Esophagus squamous epithelium (tissue), 5 donors: ENCODE measurements at places on chromosomes 7 and 10. TPM values are rescaled to one million over a fixed set of nuclear protein-coding genes. Genes with fewer than 3 reads are reported as not detected.
A peak's percentile ranks its signal among the peaks of the same experiment; 100 is the strongest.

GRCh38 chr10:70164163-70164562, 6.2 kb downstream of the SAR1A start:
- no peak for DNase-seq

GRCh38 chr7:140415361-140415760, 11.5 kb downstream of the RAB19 start:
- no peak for DNase-seq

GRCh38 chr7:124722292-124722691, 43.3 kb downstream of the GPR37 start:
- no peak for DNase-seq

DNA sequence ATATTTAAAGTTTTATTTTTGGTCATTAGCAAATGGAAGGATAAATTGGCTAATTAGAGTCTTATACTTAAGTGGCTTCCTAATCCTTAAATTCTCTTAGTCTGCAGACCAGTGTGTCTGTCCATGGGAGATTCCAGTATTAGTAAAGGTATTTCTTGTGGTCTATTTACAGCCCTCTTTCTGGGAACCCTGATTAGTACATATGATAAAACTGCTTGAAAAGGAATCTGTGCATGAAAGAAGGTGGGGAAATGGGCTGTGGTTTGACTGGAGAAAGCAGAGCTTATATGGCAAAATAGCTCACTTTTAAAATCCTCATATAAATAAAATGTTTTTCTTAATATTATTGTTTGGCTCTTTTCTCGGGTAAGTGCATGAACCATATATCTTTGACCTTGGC, 124.5 kb upstream of the RHOBTB1 start:
- DNase-seq, result no peak

LRIT1 gene
- 0.34 TPM for total RNA-seq

- no peak for DNase-seq
These were observed 120.1 kb downstream of the DYNC2I1 start for GRCh38 chr7:158976468-158976848.

DNA sequence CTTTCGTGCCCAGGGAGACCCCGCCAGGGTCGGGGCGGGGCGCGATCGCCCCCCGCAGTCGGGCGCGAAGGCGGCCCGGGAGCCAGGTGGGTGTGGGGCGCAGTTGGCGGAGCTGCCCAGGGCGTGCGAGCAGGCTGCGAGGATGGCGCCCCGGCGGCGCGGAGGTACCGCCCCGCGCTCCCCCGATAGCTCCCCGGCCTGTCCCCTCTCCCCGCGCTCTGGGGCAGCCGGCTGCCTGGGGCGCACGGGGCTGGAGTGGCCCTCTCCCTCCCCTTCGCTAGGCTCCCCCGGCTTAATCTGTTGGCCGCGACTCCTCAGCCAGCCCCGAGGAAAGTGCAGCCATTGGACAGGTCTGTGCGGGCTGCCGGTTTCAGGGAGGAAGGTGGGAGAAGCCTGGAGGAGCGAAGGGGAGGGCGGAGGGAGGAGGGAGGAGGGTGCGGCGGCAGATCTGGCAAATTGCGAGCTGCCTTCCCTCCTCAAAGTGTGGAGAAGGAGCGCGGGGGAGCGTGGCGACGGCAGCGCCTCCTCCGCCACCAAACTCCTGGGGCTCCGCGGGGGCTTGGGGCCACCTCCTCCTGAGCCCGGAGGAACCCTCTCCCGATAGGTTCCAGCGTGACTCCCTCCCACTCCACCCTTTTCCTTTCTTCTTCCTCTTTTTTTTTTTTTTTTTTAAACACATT, 361 bp upstream of the PLXDC2 start:
- DNase-seq, result no peak

GRCh38 chr10:89035461-89035860, 44.9 kb downstream of the FAS start:
- DNase-seq, result no peak

DNA sequence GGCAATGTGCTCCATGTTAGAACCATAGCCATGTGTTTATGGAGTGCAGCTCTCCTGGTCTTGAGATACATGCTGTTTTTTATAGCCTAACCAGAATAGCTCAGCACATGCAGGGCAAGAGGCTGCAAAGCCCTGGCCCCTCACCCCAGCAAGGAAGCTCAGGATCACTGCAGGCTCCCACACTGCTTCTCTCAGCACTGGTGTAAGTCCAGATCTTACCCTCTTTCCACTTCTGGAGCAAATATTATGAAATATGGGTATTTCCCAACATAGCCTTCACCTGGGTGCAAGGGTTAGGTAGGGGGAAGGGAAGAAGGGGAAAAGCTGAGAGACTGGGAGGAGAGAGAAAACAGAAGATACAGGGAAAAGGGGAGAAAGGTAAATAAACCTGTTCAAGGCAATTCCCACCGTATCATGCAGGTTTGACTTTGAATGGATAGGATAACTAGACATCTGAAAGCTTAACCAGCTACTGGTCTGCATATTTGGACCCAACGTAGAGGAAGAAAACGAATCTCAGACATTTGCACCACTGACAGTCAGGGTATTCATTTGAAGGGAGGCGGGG, 19.7 kb downstream of the SKIDA1 start:
- DNase-seq, result no peak

DNA sequence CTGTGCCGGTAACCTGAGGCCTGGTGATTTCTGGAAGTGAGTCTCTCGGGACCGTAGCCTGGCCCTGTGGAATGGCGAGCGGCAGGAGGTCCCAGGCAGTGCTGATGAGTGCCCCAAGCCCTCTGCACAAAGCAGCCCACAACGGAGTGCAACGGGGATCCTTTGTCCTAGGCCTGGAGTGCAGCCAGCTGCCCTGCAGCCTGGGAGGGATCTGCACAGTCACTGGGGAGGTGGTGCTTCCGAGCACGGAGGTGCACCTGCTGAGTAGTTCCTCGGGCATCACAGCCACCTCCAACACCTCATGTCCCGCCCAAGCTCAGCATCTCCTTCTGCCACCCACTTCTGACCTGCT, 162.8 kb upstream of the ZMIZ1 start:
- no peak for DNase-seq

GRCh38 chr10:22742678-22743077, 28.3 kb upstream of the PIP4K2A start:
- DNase-seq, result no peak

DNA sequence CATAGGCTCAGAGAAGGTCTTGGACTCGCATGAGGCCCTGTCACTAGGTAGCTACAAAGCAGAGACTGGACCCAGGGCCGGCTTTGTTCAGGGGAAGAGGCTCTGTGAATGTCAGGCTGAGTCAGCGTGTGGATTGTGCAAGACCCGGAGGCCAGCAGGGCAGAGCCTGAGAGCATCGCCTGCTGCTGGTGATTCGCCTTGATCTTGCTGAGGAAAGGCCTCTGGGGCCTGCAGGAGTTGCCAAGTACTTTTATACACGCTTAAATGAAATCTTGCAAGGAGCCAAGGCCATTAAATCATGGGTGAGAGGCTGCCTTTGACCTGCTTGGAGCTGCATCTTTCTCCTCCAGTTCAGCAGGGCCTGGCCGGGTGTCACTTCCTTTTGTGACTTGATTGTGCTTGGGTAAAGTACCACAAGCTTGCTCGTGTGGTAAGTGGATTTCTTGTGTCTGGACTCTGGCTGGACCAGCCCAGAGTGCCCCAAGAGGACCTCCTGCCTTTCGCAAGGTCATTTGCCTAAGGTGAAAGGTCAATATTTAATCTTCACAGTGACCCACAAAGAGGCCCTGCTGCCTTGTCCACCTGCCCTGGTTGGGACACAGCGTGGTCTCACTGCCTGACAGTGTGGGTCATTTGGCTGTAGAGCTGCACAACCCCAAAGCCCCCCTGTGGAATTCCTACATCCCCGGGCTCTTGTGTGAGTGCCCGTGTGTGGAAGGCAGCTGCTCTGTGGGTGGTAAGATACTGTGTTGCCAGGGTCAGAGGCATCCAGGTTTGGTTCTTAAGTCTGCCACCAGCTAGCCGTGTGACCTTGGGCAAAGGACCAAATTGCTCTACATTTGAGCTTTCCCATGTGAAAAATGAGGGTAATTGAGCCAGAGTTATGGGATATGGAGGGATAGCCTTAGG, 38.6 kb upstream of the SH2D4B start:
- DNase-seq, result peak; percentile 59

CYP3A7 gene
- not detected for total RNA-seq

VPS37D gene
- total RNA-seq, result not detected
